ENCODE measurements at places on chromosomes 12 and 14.

- DNase-seq = no peak
Measured at GRCh38 chr12:1878695-1879094, 39.8 kb downstream of the CACNA2D4 start.

DNA sequence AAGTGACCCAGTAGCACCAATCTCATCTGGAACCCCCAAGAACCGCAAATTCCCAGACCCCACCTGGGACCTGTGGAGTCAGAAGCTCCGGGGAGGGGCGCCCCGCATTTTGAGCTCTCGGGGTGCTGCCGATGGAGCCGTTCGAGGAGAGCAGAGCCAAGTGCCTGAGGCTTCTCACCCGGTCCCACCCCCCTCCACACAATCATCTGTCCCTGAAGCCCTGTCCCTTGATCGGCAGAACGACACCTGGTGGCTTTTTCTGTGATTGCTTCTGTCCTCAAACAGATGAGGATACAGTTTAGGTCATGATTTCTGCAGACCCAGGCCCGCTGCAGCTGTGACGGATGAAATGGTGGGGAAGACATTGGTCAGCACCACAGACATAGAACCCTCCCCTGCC lies 74.7 kb downstream of the NOC4L start:
- DNase-seq = no peak

DNA sequence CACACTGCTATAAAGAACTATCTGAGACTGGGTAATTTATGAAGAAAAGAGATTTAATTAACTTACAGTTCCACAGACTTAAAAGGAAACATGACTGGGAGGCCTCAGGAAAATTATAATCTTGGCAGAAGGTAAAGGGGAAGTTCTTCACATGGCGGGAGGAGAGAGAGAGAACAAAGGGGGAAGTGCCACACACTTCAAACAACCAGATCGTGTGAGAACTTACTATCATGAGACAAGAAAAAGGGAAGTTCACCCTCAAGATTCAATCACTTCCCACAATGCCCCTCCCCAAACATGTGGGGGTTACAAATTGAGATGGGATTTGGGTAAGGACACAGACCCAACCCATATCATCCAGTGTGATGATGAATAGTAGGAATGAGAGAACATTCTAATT lies 366.5 kb downstream of the LRFN5 start:
- DNase-seq = no peak

DNA sequence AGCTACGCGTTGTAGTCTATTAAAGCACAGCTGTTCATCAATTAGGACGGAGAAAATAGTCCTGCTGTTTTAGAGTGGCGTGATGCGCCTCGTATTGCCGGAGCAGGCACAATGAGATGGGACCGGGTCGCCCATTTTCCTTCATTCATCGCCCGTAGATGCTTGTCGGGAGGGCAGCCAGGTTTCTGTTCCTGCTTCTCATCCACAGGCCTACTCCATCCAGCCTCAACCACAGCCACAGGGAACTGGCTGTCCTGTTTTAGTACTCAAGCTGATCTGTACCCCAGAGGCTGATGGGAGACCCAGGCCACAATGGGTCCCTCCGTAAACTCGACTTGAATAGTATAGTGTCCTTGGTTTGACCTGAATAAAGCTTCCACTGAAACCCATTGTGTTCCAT lies 264.0 kb downstream of the VRK1 start:
- DNase-seq = no peak

DNA sequence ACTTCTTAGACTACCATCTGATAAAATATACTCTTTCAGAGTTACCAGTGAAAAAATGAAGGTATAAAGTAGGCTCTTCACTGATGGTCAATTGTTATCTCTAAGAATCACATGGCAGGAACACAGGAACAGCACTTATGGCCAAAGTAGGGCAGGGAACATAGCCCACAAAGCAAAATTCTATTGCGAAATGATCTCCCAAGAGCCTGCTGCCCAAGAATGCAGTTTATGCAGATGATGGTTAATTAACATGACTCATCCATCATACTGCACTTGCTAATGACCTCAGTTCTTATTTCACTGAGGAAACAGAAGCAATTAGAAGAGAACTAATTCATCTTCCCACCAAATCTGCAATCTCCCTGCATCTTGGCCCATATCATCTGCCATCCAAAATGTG lies 133.8 kb downstream of the SLC2A13 start:
- DNase-seq = no peak

- DNase-seq = no peak
Measured at GRCh38 chr14:98705871-98706300, 566.1 kb downstream of the BCL11B start.

DNA sequence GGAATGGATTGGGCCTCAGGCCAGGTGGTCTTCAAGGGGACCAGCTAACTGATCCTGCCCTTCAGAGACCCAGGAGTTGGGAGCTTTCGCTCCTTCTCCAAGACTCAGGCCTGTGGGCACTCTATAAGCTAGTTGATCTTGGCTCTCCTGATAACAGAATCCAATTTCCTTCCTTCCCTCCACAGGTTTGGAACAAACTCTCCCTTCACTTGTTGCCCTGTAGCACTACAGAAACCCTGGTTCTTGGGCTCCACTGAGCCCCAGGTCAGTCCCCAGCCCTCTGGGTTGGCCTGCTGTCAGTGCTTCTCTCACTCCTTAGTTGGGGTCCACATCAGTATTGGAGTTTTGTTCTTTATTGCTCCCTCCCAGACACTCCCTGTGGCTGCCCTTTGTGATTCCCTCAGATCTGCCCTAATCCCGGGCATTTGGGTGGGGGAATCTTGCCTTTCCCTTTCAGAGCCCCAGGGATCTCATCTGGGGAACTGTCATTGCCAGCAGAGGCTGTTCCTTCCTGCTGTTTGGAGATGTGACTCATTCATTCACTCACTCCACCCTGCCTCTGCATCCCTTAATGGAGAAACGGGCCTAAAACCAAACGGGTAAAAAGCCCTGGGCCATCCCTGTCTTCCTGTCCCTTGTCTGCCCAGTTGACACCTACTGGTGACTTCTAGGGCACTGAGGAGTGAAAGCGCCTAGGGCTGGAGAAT lies 4.4 kb upstream of the GPD1 start:
- no peak for DNase-seq

DNA sequence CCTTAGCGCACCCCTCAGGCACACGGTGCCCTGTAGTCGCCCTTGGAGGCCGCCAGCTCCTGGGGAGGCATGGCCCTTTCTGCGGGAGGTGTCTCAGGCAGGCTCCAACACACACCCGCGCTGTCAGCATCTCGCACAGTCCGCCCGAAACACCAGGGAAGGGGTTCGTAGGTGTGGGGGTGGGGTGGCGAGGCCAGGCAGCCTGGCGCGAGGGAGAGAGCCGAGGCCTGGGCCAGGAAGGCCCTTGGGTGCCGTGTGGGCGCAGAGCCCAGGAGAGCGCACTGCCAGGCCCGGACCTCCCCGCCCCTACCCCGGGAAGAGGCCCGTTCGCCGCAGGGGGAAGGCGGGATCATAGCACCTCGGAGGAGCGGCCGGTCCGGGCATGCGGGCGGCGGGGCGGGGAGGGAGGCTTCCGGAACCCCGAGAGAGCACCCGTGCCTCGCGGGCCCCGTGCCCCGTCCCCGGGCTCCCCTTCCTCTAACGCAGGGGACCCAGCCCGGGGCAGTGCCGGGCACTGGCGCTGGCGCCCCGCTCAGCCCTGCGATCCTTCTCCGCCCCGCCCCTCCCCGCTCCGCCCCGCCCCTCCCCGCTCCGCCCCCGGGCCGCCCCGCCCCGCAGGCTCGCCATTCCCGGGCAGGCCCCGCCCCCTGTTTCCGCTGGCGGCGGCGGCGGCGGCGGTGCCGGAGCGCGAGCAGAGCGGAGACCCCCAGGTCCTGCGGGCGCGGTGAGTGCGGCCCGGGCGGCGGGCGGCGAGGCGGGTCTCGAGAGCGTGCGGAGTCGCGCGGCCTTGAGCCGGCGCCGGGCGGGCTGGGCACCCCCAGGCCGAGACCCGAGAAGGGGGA lies at the start of gene TSPAN9:
TSPAN9 (plus strand) TSS at position 650 of the 842 bp plus-strand sequence. CDS start 123,815 bp downstream, outside the sequence.
- peak; percentile 40 for DNase-seq

- DNase-seq = no peak
Measured at GRCh38 chr12:17016116-17016864, 410.3 kb upstream of the LMO3 start.

DNA sequence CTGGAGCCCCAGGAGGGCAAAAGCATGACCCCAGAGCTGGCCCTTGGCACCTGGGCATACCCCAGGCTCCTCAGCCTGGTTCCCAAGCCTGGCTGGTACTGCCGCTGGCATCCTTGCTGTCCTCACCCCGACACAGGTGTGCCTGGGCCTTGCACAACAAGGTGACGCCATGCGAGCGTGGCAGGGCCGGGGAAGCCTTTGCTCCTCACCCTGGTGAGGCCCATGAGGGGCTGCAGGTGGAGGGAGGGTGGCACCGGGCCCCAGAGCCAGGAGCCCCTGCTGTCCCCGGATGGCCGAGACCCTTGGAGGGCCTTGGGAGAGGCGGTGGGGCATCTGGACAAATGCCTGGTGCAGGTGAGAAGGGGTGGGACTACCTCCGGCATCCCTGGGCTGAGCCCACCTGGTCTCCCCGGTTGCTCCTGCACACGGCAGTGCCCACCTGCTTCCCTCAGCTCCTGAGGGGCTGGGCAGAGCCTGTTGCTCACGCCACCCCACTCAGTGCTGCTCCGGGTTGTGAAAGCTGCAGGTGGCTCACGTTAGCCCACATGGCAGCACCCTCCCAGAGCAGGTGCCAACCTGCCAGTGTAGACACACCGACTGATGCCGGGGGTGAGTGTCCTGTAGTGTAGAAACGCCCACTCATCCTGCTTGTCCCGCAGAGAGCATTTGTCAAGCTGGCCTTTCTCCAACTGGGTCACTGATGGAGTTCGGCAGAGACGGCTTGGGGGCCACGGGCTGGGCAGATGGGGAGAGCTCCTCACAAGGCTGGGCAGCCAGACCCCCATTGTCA lies 24.6 kb upstream of the KIF26A start:
- DNase-seq = no peak

GRCh38 chr12:106128585-106129328 lies 10.0 kb downstream of the NUAK1 start:
- DNase-seq = no peak

DNA sequence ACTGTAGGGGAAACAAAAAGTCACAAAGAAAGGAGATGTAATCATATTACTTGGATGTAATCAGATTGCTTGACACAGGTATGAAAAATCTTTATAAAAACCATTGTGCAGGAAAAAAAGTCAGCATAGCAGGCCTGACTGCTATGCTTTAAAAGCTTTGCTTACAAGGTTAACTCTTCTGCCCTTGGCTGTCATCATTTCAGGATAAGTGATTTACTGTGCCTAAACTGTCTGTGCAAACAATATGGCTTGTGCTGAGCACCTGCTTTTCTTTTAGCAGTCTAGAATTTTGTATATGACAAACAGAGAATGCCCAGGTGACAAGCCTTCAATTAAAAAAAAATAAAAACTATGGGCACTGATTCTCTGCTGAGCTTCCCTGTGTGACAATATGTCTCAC lies 63.8 kb upstream of the PLEKHG7 start:
- no peak for DNase-seq

DNA sequence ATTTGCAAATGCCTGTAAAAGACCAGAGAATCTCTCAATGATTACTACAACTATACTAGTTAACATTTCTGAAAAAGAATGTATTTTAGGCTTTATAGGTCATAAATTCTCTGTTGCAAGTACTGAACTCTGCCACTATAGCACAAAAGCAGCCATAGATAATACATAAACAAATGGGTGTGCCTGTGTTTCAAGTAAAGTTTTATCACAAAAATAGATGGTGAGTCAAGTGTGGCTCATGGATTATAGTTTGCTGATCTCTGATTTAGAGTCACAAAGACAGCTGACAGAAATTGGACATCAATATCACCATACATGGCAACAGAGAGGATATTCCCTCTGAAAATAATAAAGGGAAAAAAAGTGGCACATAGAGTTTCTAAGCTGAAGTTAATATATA lies 68.1 kb downstream of the FSCB start:
- DNase-seq = no peak

DNA sequence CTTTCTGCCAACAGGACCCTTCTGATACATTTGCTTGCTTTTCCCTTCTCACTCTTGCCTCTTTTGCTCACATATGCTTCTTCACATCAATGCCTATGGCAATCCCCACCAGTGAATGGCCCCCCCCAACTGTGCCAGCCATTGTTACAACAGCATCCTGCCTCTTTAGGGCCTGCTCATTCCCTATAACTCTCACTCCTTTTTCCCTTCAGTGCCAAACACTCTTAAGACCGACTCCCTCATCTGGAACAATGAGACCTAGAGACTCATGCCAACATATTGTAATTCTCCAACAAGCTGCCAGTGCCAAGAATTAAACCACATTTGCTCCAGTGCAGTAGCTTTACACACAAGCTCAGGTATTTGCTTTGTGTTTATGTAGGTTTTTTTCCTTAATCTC lies 189.0 kb downstream of the SOX5 start:
- no peak for DNase-seq

DNA sequence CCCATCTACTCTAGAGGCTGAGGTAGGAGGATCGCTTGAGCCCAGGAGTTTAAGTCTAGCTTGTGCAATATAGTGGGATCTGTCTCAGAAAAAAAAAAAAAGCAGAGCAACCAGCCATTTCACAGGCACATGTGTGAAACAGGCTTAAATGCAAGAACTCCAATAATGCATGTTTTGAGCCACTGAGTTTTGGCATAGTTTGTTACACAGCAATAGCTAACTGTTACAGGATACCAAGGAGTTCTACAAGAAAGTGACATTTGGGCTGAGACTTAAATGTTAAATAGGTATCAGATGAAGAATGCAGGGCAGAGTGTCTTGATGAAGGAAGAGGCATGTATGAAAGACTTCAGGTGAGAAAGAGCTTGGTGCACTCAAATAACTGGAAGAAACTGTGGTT lies 240.0 kb upstream of the FOXN3 start:
- DNase-seq = no peak

DNA sequence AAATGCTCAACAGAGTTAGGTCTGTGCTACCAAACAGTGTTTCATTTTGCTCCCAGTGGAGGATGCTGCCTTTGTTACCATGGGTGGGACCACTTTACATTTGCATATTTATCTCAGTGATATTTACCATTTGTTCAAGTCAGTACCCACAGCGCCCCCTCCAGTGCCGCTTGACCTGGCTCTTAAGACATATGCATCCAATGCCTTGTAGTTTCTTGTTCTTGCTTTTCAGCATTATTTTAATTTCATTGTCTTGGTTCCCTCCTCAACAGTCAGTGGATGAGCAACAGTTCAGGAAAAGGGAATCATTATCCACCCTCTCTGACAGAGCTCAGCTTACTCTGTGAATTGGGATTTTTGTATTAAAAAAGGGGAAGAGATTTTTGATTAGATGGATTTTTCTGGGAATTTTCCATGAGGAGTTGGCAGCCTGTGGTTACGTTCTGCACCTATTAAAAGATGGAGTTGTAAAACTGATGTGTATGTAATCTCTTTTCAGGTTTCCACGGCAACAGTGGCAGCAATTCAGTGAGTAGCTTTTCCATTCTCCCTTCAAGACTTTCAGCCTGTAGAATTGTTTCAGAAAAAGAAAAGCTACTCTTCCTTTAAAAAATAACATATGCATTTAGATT lies 240.5 kb upstream of the DAAM1 start:
- no peak for DNase-seq

- no peak for DNase-seq
Measured at GRCh38 chr14:33647385-33647786, 303.5 kb downstream of the EGLN3 start.

All from stimulated activated CD8-positive, alpha-beta memory T cell treated with anti-CD3 and anti-CD28 coated beads, Interleukin-2, amount 100 ng/mL, for 48 hours (primary cell).